Stimulated activated CD4-positive, alpha-beta T cell treated with anti-CD3 and anti-CD28 coated beads, Interleukin-12 subunit alpha, Interleukin-12 subunit beta, amount 100 ng/mL, for 4 hours (primary cell): ENCODE measurements at places on chromosomes 1 and 21.

GRCh38 chr1:221743416-221744208, 1.7 kb upstream of the DUSP10 start:
- no peak for DNase-seq

GRCh38 chr1:113452921-113453770, 62.8 kb downstream of the MAGI3 start:
- no peak for DNase-seq

DNA sequence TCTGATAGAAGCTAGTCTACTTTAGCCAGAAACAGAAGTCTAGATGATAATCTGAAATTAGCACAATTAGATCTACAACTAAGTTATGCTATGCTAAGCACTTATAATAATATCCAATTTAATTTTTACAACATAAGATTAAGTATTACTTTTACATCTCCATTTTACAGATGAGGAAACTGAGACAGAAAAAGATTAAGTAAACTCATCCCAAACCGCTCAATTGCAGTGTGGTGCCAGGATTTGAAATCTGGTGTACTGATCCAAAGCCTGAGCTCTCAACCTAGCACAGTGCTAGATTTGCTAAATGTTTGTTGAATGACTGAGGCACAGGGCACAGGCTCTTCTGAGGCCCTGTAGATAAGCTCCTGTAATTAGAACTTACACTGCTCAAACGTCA, 13.8 kb downstream of the KNCN start:
- no peak for DNase-seq

- DNase-seq = peak; percentile 20
Observed at GRCh38 chr1:89540406-89540970, 15.9 kb downstream of the LRRC8B start.

DNA sequence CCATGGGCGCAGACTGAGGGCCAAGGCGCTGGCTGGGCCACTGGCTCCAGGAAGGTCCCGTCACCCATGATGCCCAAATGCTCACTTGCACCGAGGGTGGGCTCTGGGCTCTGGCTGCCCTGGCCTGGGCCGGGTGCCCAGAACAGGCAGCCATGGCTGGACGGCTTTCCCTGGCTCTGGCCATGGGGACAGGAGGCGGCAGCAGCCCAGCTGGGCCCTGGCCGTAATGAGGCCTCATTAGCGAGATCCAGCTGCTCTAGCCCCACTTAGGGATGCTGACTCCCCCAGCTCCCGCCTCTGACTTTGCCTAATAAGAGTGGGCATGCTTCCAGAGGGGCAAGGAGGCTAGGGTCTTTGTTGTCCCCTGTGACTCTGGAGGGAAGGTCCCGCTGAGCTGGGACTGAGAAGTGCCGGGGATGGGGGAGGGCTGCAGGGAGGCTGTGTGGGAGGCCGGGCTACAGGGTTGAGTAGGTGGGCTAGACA, 11.8 kb downstream of the SLC6A9 start:
- DNase-seq = no peak

DNA sequence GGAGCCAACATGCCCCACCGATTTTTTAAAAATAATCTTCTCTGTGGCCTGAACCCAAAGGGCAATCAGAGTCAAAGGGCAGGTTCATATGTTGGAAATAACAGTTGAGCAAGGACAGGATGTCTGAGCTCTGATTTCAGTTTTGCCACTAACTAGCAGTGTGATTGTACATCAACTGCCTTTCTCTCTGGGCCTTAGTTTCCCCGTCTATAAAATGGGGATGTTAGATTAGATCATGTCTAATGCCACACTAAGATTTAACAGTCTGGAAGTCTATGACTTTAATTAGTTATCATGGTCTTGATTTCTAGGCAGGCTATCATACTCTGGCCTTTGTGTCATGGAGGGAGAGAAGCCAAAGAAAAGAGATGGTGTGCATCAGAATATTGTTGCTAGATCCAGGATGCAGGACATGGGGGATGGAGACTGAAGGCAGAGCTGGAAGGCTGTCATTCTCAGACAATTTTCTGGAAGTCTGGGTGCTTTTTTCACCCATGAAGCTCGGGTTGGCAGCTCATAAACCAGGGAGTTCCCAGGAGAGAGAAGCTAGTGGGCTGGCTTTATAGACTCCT, 28.4 kb downstream of the IER5 start:
- no peak for DNase-seq

DNA sequence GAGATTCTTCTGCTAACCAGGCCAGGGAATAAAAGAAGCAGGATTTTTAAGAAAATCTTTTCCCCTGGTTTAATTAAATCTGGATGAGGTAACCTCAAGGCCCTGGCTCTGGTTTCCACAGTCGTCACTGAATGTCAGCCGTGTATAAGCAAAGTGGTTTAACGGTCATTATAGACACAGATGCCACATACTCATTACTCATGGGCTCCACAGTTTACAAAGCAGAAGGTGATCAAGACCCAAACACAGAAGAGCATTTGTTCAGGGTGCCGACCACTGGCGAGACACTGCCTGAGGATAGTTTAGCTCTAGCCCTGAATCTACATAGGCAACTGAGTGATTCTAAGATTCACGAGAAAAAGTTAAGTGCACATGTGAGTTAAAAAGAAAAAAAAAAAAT, 27.8 kb upstream of the RAP1GAP start:
- DNase-seq = no peak

GRCh38 chr1:119204961-119205357, 64.5 kb upstream of the WARS2 start:
- no peak for DNase-seq

DNA sequence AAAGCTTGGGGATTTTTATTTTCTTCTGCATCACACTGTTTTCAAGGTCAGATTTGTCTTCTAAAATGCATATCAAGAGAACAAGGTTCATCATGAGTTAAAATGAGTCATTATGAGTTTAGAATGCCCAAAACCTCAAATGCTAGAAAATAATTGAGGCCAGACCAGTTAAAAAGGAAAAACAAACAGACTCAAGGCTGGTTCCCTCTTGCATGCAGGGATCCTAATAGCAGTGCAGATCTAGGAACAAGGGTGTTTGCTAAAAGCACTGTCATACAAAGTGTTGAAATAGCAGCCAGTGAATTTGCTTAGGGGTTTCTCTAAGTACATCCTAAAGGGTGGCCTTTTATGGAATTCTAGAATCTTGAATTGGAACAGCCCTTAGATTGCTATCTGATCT, 15.3 kb downstream of the BEND5 start:
- DNase-seq = no peak

DNA sequence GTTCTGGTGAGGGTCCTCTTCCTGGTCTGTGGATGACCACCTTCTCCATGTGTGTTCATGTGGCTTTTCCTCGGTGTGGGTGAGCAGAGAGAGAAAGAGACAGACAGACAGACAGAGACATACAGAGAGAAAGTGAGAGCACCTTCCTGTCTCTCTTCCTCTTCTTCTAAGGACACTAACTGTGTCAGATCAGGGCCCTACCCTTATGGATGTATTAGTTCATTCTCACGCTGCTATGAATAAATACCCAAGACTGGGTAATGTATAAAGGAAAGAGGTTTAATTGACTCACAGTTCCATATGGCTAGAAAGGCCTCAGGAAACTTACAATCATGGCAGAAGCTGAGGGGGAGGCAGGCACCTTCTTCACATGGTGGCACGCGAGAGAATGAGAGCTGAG, 131.5 kb upstream of the ZNF648 start:
- no peak for DNase-seq

GRCh38 chr1:234169161-234169849, 204.0 kb upstream of the COA6 start:
- no peak for DNase-seq

DNA sequence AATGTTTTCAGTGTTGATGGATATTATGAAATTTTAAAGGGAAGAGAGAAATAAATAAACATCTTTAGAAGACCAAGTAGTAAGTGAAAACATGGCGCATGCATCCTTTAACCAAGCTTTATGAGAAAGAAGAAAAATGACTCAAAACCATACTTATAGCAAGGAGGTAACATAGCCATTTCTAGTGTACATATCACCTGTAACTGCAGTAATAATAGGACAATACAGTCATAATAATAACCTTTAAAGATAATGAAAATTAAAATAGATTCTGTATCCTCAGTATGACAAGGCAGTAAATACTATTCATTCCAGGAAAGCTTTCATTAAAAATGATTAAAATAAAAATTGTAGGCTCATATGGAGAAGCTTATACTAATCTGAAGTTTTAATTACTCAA, 141.2 kb downstream of the COL24A1 start:
- DNase-seq = no peak

- DNase-seq = no peak
Observed at GRCh38 chr21:21051109-21052055, 53.2 kb downstream of the NCAM2 start.

DNA sequence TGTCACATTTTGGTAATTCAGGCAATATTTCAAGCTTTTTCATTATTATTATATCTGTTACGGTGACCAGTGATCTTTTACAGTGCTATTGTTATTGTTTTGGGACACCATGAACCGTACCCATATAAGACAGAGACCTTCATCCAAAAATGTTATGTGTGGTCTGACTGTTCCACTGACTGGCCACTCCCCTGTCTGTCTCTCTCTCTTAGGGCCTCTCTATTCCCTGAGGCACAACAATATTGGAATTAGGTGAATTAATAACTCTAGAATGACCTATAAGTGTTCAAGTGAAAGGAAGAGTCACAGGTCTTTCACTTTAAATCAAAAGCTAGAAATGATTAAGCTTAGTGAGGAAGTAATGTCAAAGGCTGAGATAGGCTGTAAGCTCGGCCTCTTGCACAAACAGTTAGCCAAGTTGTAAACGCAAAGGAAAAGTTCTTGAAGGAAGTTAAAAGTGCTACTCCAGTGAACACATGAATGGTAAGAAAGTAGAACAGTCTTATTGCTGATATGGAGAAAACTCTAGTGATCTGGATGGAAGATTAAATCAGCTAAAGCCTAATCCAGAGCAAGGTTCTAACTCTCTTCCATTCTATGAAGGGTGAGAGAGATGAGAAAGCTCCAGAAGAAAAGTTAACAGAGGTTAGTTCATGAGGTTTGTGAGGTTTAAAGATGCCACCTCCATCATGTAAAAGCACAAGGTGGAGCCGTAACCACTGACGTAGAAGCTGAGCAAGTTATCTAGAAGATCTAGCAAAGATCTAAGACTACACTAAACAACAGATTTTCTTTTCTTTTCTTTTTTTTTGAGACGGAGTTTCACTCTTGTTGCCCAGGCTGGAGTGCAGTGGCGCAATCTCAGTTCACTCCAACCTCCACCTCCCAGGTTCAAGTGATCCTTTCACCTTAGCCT, 19.7 kb upstream of the DIPK1A start:
- DNase-seq = no peak

DNA sequence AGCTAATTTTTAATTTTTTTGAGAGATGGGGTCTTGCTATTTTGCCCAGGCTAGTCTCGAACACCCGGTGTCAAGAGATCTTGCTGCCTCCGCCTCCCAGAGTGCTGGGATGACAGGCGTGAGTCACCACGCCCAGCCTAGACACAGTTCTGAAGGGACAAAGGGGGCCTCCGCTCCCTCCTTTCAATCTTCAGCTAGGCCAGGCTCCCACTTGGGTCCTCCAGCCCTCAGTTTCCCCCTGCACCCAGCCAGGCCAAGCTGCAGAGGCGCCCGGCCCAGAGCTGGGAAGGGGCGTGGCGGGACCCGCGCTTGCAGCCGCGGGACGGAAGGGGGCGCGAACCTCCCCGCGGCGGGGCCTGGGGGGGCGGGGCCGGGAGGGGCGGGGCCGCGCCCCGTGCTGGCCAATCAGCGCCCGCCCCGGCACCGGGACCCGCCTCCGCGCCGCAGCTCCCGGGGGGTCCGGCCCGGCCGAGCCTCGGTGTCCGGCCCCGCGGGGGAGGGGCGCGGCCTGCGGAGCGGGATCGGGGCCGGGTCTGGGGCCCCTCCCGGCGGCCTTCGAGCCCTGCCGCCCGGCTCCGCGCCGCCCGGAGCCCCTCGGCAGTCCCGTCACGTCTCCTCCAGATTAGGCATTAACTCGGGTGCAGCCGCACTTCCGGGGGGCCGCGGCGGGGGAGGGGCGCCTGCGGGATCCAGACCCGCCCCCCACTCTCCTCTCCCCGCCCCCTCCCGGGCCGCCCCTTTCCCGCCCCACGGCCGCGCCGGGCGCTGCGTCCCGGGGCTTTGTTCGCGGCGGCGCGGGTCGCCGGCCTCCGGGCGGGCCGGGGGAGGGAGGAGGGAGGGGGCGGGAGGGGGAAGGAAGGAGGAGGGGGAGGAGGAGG, 559 bp upstream of the AGRN start:
- peak; percentile 77 for DNase-seq

- DNase-seq = no peak
Observed at GRCh38 chr1:169105087-169105433, 1.4 kb upstream of the ATP1B1 start.

DNA sequence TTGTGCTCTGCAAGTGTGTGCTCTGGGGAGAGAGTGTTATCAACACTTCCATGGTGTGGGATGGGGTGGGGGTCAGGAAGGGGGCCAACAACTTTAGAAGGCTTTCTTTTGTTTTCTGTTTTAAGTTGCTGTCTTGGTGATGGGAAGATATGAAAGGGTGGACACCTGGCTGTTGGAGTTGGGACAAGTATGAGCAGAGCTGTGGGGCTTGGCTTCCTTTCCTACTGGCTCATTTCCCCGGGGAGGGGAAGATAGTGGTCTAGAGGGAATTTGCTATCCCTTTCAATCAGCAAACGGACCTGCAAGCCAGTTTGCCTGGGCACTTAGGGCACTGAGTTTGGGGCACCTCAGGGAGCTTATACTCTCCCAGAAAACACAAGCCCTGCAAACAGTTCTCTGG, 19.2 kb downstream of the IER5 start:
- DNase-seq = no peak

GRCh38 chr1:45493116-45493697, 2.2 kb upstream of the TESK2 start:
- peak; percentile 27 for DNase-seq

DNA sequence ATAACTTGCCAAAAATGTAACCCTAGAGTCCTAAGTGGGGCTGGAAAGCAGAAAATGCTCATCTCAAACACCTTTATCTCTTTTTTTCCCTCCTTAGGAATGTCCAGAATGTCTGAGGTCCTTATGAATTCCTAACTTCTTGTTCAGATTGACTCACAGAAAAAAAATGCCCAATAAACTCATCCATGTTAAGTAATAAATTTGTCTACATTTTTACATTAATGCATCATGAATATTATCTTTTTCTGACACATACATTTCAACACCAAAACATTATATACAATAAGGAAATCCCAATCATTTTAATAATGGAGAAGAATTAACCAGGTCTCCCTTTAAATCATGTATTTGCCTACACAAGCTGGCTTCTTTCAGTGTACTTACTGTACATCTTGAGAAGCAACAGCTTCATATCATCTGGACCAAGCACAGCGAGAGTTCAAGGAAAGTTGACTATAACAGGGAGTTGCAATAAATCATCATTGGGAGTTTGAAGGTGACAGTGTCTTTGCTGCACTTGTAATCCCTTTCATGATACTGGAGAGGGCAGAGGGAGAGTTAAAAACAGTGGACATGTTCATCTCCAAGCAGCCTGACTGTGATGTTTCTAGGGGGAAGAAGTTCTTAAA, 565.2 kb downstream of the LTN1 start:
- no peak for DNase-seq

- DNase-seq = no peak
Observed at GRCh38 chr1:240402326-240402725, 209.6 kb downstream of the GREM2 start.

DNA sequence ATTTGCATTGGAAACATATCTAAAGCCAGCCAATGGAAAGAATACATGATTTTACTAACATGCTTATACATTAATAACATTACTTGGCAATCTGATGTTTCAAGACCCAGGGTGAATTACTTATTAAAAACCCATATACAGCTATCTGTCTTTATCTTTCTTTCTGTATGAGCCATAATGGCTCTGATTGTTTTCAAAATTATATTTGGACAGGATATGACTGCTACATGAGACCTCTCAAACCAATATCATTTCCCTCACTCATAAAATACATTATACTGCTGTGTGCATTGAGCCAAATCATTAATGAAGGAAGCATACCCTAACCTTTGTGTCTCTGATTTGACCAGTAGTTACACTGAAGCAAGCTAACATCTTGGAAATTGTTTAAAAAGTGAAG, 205.9 kb upstream of the DPYD start:
- no peak for DNase-seq
